ENCODE measurements at places on chromosomes 11 and 22. TPM values are rescaled to one million over a fixed set of nuclear protein-coding genes. Genes with fewer than 3 reads are reported as not detected.

- no peaks in the 10 kb centered on the region for H3K27me3 ChIP-seq
- H3K4me1 ChIP-seq: no peaks in the 10 kb centered on the region
- DNase-seq: no peak
- H3K4me3 ChIP-seq: no peak within 1 kb of the TSS
- H3K27ac ChIP-seq: no peak within 1 kb of the TSS
Observed at GRCh38 chr11:1946812-1947484, at the start of gene MRPL23. Gene MRPL23, plus strand, starts transcription at chr11:1947332. Its CDS starts 31 bp downstream, at chr11:1947363.

DNA sequence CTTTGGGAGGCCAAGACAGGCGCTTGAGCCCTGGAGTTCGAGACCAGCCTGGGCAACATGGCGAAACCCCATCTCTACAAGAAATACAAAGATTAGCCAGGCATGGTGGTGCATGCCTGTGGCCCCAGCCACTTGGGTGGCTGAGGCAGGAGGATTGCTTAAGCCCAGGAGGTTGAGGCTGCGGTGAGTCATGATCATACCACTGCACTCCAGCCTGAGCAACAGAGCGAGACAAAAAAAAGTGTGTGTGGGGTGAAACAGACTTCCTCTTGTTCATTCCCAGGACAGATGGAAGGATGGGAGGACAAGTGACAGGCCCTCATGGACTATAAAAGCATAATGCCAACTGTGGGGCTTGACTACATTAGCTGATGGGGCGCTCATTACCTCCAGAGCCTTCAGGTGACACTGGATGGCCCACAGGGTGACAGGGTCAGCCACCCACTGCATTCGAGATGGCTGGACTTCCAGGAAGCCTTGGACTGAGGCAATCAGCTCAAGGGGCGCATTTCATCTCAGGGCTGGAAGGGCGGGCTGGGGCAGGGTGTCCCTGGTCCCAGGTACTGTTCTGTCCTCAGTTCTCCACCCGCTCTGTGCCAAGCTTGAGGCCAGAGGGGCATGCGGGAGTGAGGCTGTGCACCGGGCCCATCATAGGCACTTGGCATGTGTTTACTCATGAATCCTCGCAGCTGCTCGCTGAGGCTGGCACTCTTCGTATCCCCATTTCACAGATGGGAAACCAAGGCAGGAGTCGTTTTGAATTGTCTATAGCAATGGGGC, 12.5 kb downstream of the NPTXR start:
- no peak for DNase-seq
- H3K36me3 ChIP-seq: no peaks in the 10 kb centered on the region
- no peaks in the 10 kb centered on the region for H3K27me3 ChIP-seq
- H3K27ac ChIP-seq: no peak overlapping the region

GRCh38 chr11:62011881-62012280, 44.4 kb upstream of the FTH1 start:
- H3K4me3 ChIP-seq: no peak overlapping the region
- H3K27me3 ChIP-seq: no peaks in the 10 kb centered on the region
- no peak overlapping the region for H3K27ac ChIP-seq
- no peaks in the 10 kb centered on the region for H3K4me1 ChIP-seq
- H3K36me3 ChIP-seq: no peaks in the 10 kb centered on the region

DNA sequence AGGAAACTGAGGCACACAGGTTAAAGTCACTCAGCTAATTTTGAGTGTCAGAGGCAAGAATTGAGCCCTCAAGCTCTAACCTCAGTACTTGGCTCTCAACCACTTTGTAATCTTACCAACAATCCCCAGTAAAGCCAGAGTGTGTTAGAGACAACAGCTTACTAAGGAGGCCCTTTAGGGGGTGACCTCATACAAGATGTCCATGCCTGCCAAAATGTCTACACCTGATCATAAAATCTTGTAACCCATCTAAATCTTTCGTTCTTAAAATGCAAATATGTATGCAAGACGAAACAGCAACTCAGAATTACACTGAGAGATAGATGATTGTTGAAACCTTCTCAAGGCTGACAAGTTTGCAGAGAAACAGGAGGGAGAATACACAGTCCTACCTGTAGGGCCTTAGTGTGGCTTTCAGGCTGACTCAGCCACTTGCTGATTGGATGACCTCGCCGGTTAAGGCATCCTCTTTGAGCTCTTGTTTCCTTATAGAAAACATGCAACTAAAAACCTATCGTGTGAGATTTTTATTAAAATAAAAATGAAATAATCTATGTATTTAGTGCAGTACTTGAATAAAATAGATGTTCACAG, 143.2 kb downstream of the OPCML start:
- H3K27ac ChIP-seq: no peak overlapping the region
- no peak overlapping the region for H3K4me3 ChIP-seq
- no peaks in the 10 kb centered on the region for H3K27me3 ChIP-seq
- DNase-seq: no peak
- no peaks in the 10 kb centered on the region for H3K36me3 ChIP-seq

GRCh38 chr22:22425356-22425755, 83.2 kb downstream of the ZNF280B start:
- H3K27ac ChIP-seq: no peak overlapping the region
- DNase-seq: no peak
- no peak overlapping the region for H3K4me3 ChIP-seq

DNA sequence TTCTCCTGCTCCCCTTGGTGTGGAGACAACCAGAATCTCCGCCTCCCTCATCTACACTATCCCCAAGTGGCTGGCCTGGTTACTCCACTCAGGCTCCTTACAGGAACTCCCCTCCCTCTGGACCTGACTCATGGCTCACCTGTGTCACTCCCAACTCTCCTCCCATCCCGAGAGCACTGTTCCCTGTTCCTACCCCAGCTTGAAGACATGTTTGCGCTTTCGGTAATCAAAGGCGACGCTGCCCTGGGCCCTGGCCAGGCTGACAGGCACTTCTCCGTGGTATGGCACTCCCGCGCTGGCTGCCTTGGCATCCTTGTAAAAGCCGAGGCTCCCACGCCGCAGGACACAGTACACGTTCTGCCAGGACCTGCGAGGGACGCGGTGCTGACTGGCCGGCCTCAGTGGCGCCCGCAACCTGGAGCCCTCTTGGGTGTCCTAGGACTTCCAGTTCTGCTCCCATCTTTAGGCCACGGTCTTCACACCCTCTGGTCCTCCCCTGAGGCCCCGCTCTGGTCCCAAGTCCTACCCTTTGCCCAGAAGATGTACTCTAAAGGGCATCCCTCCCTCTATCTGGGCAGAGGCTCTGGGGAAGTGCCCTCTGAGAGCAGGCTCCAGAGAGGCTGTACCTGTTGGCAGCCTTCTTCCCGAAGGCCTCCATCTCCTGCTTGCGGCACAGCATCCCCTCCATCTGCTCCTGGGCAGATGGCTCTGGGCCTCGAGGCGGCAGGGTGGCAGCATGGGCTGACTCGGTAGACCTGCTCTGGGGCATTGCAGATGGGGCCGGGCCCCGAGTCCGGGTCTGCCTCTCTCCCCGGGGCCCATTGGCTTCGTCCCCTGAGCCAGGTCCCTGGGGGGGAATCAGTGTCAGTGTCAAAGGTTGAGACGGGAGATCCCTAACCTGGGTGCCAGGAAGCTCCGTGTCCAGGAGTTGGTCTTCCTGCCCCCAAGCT, 9.4 kb upstream of the RBM4B start:
- no peaks in the 10 kb centered on the region for H3K36me3 ChIP-seq
- DNase-seq: no peak
- H3K4me1 ChIP-seq: no peaks in the 10 kb centered on the region
- H3K4me3 ChIP-seq: no peak overlapping the region
- H3K27ac ChIP-seq: no peak overlapping the region

DNA sequence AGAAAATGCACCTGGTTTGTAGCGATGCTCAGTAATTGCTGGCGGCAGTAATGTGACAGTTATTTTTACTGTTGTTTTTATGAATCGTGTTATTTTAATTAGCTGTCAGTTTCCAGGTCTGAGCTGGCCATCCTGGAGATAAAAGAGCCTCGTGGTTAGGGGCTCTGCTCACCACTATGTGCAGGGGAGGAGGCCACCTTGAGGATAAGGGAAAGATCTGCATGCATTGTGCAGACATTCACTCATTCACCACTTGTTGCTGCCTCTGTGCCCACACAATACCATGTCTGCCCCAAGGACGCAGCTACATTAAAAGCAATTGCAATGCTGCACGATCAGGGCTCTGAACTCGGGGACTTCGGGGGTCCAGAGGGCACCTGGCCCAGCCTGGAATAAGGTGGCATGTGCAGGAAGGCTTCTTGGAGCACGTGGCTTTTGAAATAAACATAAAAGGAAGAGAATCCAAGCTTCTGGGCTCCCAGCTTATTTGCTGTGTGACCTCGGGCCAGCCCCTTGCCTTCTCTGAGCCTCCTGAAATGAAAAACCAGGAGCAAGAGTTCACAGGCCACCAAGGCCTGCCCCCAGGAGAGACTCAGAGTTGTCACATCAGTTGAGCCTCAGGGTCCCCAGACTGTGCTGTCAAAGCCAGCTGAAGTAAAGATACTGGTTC, 44.7 kb upstream of the SHISAL1 start:
- no peak overlapping the region for H3K4me3 ChIP-seq
- no peak overlapping the region for H3K27ac ChIP-seq
- DNase-seq: no peak
- H3K4me1 ChIP-seq: peaks cover 6% of the 10 kb centered on the region

DNA sequence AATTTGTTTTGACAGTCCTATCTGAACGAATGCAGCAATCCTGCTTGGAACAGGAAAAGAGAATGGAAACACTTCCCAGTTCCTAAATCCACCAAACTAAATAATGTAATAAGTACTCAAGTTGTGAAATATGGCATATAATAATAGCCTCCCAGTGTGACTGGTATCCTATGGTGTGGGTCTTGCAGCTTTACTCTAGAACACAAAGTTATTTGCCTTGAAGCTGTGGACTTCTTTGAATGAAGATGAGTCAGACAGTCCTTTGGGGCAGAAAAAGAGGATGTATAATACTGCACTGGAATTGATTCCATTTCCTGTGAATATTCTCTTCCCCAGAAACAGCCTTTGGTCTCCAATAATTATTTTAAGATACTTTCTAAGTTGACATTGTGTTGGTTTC, 887.0 kb downstream of the KCNA4 start:
- H3K4me3 ChIP-seq: no peak overlapping the region
- peak; percentile 18 for DNase-seq
- H3K36me3 ChIP-seq: no peaks in the 10 kb centered on the region
- peaks cover 10% of the 10 kb centered on the region for H3K4me1 ChIP-seq
- no peaks in the 10 kb centered on the region for H3K27me3 ChIP-seq

- no peak overlapping the region for H3K4me3 ChIP-seq
- H3K27ac ChIP-seq: no peak overlapping the region
- DNase-seq: no peak
- no peaks in the 10 kb centered on the region for H3K36me3 ChIP-seq
- H3K4me1 ChIP-seq: no peaks in the 10 kb centered on the region
Observed at GRCh38 chr11:34860518-34860917, 55.7 kb downstream of the APIP start.

The TRIM6 gene
- total RNA-seq: 5.6 TPM

The OR9G4 gene
- not detected for total RNA-seq

The MAFF gene
- total RNA-seq: 61.2 TPM

The DCUN1D5 gene
- total RNA-seq: 52.9 TPM

The POU2AF3 gene
- total RNA-seq: not detected

The SLC1A2 gene
- total RNA-seq: not detected
